ENCODE measurements at places on chromosomes 3 and 15.

GRCh38 chr3:13149330-13150108 lies 76.3 kb upstream of the IQSEC1 start:
- no peak for DNase-seq

DNA sequence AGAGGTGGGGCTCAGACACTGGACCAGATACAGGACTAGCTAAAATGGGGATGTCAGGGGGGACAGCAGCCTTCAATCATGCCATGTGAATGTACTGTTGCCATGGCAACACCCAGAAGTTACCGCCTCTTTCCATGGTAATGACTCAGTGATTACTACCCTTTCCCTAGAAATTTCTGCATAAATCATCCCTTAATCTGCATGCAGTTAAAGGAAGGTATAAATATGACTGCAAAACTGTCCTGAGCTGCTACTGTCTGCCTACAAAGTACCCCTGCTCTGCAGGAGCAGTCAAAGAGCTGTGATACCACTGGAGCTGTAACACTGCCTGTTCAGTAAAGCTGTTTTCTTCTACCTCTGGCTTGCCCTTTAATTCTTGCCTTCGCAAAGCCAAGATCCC lies 168.2 kb downstream of the PEAK1 start:
- peak; percentile 7 for DNase-seq

- DNase-seq = no peak
Measured at GRCh38 chr3:69540706-69541581, 155.1 kb upstream of the FRMD4B start.

DNA sequence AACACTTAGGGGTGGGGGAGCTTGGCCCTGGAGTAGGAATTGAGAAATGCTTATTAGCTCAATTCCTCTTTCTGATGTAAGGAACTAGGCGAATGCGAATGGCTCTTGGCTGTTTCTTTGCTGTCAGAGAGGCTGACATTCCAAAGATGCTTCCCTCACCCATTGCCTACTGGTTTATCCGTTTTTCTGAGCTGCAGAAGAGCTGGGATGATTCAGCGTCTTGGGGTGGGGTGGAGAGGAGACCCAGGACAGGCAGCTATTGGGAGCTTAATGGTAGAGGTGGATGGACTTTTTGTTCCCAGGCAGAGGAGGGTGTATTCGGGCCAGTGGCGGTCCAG lies 9.8 kb downstream of the PLEKHO2 start:
- DNase-seq = peak; percentile 85

DNA sequence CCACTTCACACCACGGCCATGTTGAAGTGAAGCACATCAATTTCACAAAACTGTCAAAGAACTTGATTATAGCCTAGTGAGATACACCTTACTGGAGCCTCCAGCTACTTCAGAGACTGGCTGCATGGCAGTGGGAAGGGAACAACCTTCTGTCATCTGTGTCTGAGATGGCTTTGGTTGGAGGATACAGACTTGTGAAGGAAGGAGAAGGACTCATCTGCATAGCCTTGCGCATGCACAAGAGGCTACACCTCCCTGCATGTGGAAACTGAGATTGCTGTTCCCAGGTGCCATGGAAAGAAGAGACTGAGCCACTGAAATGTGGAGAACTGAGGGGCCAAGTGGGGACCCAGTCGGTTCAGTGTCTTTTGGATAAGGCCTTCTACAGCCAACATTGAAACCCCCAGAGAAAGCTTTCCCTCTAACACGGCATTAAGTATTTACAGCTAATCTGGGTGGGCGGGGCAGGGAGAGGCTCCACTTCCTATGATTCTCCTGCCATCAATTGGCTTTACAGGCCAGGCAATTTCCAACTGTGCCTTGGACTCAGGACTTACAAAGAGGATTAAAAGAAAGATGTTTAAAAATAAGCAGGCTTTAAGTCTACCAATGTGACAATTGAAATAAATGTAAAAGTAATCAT lies 58.8 kb downstream of the IL16 start:
- no peak for DNase-seq

GRCh38 chr3:77320514-77320913 lies 280.6 kb downstream of the ROBO2 start:
- peak; percentile 27 for DNase-seq

GRCh38 chr3:23743141-23743784 lies 62.5 kb upstream of the UBE2E1 start:
- no peak for DNase-seq

GRCh38 chr3:77467702-77468625 lies 428.1 kb downstream of the ROBO2 start:
- DNase-seq = no peak

- DNase-seq = no peak
Measured at GRCh38 chr15:96197721-96198120, 132.8 kb upstream of the NR2F2 start.

DNA sequence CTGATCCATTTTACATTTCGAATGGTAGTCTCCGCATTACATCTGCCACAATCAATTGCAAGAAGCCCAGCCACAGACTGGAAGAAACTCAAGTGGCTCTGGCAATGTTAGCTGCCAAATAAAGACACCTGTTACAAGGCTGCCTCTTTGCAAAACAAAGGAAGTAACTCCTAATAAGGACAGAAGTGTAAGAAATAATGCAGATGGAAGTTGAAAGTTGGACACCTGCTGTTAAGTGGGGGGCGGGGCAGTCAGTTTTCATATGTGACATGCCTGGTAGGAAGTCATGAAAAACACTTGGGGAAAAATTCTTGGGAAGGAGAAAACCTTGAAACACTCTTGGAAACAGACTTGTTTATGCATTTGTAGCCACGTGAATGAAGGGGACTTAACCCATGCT lies 54.1 kb upstream of the ATP2C1 start:
- DNase-seq = no peak

DNA sequence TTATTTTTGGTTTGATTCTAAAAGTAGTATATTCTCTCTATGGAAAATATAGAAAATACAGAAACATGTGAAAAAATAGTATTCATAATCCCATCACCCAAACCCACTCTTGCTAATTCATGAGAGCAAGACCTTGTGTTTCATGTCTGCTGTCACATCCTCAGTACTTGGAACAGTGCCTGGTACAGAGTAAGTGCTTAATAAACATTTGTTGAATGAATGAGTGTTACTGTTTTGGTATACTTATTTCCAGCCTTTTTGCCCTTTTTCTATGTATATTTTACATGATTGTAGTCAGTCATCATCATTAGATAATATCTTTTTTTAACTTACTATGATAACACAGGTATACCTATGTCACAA lies 59.3 kb downstream of the IL16 start:
- DNase-seq = no peak

DNA sequence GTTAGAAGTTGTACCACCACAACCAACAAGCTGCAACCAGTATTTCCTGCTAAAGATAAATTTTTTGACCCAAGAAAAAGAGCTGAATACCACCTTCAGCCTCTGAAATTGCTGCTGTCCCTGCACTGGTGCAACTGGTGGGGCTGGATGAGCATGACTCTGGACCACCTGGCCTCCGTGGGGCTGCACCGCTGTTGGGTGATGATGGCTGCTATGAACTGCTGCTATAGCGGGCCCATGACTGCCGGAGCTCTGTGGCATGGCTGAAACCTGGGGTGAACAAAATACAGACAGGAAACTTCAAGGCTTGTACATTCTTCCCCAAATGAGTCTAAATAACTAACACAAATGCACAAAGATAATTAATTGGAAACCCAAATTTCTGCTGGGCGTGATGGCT lies 28.9 kb downstream of the SIN3A start:
- DNase-seq = no peak

GRCh38 chr3:20052851-20053250 lies 12.6 kb downstream of the KAT2B start:
- no peak for DNase-seq
